Cortex of kidney (tissue), 1 donor: ENCODE measurements at places on chromosomes 2 and 18.

DNA sequence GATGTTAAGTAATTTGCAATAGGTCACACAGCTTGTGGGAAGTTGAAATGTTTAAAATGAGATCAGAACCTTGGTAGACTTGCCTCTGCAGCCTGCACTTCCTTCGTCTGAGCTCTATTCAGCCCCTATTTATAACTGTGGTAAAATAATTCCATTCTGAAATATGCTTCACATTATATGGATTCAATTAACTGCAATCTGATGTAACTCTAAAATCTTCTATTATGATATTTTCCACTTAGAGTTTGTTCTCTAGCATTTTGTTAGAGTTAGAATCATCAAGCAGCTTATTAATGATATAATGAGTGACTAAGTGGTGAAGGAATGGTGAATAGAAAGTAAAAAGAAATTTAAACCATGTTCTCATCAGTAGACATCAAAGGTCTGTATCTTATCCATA lies 139.6 kb upstream of the ARHGAP28 start:
- no peak for DNase-seq

GRCh38 chr2:166057370-166058164 lies 70.3 kb downstream of the SCN1A start:
- DNase-seq, result no peak

GRCh38 chr2:8456151-8457091 lies 225.4 kb upstream of the ID2 start:
- no peak for DNase-seq

DNA sequence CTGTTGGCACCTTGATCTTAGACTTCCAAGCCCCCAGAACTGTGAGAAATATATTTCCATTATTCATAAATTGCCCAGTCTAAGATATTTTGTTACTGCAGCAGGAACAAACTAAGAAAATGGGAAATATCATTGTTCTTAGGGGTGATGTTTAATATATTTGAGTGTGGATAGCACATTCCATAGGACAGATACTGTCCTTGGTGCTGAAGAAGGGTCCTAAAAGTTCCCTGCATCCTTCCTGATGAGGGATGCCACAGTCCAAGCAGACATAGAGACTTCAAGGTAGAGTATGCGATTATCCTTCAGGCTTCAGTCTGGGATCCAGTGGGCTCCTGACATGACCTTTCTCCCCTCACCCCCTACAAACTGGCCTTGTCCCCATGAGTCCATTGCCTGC lies 689.0 kb downstream of the TDRD15 start:
- no peak for DNase-seq

- DNase-seq, result no peak
These were observed 61.2 kb downstream of the LRPPRC start for GRCh38 chr2:43934567-43934966.

DNA sequence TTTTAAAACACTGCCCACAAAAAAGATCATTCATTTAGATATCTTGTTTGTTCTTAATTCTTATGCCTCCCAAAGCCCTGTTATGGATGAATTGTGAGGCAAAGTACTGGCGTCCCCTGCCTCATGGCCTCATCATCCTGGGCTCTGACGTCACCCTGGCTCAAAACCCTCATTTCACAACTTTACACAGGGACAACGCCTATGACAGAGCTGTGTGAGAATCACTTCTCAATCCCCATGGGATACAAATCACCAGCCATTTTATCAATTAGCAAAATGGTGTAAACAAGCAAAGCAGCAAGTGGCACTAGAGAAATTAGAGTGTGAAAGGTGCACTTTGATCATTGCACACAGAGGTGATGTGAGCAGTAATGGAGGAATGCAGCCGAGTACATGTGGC lies 16.6 kb downstream of the FHOD3 start:
- DNase-seq, result no peak

- DNase-seq, result no peak
These were observed 11.7 kb downstream of the CYP26B1 start for GRCh38 chr2:72135921-72136320.

DNA sequence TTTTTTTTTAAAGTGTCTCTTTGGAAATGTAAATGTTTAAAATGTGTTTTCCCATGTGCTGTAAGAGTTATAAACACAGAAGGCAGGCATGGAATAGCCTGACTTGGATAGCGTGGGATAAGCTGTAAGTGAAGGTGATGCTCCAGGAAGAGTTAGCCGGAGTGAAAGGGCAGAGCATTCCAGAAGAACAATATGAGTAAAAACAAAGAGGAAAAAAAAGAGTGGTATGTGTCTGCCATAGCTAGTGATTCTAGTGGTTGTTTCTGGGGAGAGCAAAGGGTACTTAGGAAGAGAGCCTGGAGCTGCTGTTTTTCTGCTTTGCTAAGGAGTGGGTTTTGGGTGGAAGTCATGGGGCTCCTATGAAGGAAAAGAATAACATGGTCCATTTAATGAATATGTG lies 126.9 kb upstream of the DLGAP1 start:
- no peak for DNase-seq

GRCh38 chr2:133163111-133163510 lies 405.2 kb downstream of the NCKAP5 start:
- no peak for DNase-seq

DNA sequence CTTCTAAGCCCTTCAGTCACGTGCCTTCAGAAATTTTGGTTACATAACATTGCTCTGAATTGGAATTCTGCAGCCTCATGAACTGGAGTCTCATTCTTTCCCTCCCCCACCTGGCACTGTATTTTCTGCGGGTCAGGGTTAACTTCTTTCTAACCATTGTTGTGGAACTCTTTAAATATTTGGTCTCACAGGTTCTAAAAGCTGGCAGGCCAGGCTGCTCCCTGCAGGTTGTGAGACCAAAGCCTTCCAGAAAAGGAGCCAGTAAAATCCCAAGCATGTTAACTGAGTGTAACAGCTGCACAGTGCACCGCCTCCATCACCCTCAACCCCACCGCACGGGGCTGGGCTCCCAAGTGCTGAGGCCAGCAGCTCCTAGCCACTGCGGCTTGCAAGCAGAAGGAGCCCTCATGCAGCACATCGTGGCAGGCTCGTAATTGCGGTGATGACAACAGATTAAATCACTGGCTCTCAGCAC lies 174.1 kb upstream of the ALPP start:
- no peak for DNase-seq

DNA sequence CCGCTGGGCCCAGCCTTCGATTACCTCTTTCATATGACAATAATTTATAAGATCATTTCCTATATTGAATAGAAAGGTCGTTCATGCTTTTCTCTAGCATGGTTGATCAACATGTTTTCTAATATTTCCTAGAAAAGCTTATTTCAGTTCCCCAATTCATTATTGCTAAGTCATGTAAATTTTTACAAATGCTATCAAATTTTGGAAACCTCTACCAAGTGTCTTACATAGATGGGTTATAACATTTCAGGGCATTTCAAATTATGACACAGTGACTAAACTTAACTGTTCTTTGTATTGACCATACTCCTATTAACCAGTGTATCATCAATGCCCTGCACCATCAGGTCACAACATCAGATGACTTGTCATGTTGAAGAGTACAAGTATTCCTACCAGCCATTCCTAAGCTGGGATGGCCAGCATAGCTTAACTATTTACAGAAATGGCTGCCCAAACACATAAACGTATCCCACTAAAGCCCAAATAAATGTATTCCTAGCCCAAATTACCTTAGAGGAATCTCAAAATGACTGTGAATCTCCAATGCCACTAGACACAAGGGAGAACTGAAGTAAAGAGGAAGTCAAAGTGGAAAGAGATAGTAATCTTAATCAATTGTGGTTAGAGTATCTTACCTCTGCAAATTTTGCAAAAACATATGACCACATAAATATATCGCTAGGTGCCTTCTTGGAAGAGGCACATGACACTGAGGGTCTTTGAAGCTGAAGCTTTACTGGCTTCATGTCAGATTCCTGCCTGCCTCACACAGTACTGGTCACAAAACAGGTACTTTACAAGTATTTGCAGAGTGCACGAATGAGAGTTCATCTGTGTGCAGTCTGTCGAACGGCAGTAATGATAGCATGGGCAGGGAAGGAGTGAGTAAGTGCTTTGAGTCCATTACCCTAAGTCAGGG lies 87.3 kb upstream of the TLK1 start:
- no peak for DNase-seq

GRCh38 chr2:123912171-123912570 lies 112.9 kb upstream of the CNTNAP5 start:
- DNase-seq, result no peak

- no peak for DNase-seq
These were observed 20.8 kb downstream of the TFCP2L1 start for GRCh38 chr2:121263996-121264715.

- no peak for DNase-seq
These were observed 892.1 kb upstream of the ACVR2A start for GRCh38 chr2:146952696-146953095.

DNA sequence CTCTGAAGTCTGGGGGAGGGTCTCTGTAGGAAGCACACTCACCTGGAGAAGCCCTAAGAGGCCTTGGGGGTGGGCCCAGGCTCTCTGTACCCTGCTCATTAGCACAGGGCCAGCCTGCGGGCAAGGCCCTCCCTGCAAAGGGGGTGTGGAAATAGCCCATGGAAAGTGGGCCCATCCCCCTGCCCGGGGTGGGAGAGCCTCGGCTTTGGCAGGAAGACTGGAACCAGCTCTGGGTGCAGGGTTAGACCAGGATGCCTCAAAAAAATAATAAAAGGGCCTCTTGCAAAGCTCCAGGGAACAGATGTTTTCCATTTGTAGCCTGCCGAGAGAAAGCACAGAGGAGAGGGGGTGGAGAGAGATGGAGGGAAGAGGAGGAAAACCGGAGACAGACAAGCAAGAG lies 98.7 kb downstream of the STPG4 start:
- DNase-seq, result no peak

DNA sequence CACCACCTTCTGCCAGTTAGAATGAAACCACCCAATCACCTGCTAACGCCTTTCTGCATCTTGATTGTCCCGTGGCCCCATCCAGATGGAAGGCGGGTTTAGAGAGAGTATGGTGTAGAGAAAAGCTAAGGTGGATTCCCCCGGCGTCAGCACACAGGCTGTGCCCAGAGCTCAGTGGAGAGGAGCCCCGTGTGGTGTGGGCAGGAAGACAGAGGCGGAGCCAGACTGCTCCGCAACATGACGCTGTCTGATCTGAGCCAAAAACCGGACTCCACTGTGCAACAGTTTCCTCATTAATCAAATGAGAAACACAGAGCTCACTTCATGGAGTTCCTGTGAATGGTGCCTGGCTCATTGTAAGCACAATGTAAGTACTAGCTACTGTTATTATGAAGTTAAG lies 448.1 kb upstream of the SMIM21 start:
- DNase-seq, result no peak
